ENCODE measurements at places on chromosomes 1 and 21.

- DNase-seq: no peak
Measured at GRCh38 chr21:44985441-44986401, 45.9 kb downstream of the SLX9 start.

GRCh38 chr1:6502000-6502891 is 10.8 kb upstream of the PLEKHG5 start:
- no peak for DNase-seq

DNA sequence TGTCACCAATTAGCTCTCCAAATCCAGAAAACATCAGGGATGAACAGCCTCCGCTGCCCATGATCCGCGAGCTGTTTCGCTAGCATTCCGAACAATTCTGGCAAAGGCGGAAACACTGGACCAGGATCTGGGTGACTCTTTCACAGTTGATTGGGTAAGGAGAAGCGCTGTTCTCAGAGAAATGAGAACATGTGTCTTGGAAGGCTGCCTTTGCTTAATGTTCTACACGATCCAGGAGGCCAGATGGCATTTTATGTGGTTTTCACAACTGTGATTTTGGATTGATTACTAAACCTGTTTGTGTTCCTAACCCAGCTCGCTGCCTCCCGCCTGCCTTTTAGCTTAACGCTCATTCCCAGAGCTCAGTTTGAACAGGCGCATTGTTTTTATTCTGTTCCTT is 144.0 kb downstream of the KIF26B start:
- no peak for DNase-seq

GRCh38 chr1:155911156-155912055 is at the start of gene RIT1:
Gene RIT1, minus strand, starts transcription at chr1:155911349. Its CDS starts 588 bp downstream, at chr1:155910761.
- DNase-seq: peak; percentile 81

DNA sequence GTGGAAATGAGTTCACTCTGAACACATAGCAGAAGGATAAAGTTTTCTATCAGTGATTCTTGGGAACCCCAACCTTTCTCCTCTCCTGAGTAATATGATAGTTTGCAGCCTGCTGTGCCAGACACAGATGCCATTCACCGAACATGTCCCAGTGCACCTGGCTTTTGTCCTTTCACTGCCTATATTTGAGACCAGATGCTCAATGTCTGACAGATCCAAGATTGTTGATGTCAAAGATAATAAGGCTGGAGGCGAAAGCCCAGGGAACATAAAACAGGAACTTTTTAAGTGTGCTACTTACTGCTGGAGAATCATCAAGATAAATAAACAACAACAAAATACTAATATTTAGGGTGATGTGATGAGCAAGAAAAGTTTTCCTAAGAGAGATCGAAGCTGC is 139.3 kb downstream of the TIAM1 start:
- DNase-seq: no peak

- DNase-seq: no peak
Measured at GRCh38 chr1:211551638-211552460, 27.1 kb downstream of the SLC30A1 start.

All from CD4-positive, alpha-beta T cell treated with Interleukin-15 for 4 hours (primary cell).